ENCODE measurements at places on chromosomes 2 and 18. TPM values are rescaled to one million over a fixed set of nuclear protein-coding genes. Genes with fewer than 3 reads are reported as not detected.

The VWC2L gene
- not detected for total RNA-seq

The CYRIA gene
- total RNA-seq = 1.3 TPM

The FHL2 gene
- total RNA-seq = 245 TPM

The ANKRD23 gene
- 1.7 TPM for total RNA-seq

The UPP2 gene
- total RNA-seq = not detected

- DNase-seq = no peak
Measured at GRCh38 chr2:43412114-43412753, 183.6 kb downstream of the THADA start.

DNA sequence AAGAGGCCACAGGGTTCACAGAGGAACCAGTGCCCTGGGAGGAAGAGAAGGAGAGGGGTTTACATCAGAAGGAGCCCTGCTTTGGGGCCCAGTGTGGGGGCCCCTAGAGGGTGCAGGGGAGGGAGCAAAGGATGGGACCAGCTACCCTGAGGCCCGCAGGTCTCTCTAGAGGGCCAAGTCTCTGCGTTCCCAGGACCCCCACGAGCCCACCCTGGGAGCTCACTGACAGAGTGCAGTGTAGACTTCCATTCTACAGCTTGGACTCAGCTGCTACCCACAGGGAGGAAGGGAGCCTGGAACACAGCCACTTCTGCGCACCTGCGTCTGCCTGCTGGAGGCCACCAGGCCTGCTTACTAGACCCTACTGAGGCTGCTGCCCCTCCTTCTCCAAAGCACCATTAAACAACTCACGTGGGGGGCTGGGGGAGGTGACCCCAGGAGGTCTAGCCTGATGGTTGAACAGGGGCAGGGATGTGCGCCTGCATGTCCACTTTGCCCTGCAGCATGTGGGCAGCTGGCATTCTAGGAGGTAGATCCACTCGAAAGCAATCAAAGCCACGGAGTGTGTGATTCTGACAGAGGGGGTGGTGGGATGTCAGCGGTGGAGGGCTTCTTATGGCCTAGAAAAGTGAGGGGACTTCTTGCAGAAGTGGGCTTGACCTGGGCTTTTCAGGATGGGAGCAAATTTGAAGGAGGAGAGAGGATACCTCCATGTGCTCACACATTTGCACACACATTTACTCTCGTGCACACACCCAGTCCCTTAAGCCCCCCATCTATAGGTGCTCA lies 90.2 kb downstream of the ZFP36L2 start:
- no peak for DNase-seq

DNA sequence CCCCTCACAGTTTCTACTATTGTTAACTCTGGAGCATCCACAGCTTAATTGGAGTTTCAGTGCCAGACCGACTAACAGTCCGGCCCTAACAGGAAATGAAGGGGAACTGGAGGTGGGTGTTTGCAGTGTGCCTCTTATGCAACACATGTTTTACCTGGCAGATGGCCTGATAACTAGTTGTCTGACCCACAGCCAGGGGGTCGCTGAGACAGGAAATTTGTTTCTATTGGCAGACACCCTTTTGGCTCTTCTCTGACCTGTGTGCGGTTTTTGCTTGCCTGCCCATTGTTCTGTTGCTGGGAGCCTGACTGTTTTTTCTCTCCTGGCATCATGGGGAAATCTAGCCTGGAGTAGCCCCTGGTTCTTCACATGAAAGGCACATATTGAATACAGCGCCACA lies 1329.8 kb downstream of the DSC3 start:
- no peak for DNase-seq

DNA sequence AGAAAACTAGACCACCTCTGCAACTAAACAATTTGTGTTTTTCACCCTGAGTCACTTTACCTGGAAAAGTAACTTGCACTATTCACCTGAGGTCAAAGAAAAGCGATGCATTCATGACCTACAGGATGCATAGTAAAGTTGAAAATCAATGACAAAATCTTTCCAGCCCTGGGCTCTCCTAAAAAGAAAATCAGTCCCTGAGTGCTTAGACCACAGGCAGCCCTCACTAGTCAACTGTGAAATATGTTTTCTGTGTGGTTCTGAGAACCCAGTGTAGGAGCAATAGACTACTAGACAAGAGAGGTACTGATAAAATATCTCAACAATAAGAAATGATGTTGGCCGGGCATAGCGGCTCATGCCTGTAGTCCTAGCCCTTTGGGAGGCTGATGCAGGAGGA lies 133.1 kb downstream of the TXNL1 start:
- no peak for DNase-seq

DNA sequence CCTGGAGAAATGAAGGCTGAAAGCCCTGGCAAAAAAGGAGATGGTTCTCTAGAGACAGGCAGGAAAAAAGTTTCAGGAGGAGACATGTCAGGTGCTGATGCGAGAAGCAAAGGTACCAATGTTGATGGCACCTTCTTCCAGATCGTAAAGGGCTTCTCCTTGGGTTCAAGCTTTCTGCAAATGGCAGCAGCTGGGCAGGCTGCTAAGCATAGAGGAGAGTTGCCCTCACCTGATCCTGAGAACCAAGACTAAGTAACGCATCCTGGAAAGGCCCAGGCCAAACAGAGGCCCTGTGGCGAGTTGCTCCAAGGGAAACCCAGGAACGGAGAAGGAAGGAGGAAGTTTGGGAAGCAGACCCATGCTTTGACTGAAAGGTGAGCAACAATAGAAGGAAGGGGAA lies 23.6 kb upstream of the AFTPH start:
- DNase-seq = no peak

DNA sequence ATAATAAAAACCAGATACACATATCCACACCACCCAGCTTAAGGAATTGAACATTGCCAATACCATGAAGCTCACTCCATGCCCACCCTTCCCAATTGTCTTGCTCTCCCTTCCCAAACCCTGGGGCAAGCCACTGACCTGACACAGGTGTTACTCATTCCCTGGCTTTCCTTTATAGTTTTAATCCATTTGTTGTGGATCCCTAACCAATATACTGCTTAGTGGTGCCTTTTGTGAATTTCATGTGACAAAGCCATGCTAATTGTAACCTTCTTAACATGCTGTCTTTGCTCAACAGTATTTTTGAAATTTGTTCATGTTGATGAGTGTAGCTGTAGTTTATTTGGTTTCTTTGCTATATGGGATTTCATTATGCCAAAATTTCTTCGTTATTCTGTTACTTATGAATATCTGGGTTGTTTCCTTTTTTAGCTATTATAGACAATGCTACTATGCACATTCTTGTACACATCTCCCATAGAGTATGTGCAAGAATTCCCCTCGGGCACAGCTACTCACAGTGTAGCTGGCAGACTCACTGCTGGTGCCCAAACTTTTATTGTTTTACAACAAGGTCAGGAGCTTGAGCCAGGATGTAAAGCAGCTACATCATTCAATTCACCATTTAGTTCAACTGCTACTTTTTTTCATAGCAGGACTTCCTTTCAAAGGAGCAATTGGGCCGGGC lies 90.8 kb upstream of the ATL2 start:
- no peak for DNase-seq

DNA sequence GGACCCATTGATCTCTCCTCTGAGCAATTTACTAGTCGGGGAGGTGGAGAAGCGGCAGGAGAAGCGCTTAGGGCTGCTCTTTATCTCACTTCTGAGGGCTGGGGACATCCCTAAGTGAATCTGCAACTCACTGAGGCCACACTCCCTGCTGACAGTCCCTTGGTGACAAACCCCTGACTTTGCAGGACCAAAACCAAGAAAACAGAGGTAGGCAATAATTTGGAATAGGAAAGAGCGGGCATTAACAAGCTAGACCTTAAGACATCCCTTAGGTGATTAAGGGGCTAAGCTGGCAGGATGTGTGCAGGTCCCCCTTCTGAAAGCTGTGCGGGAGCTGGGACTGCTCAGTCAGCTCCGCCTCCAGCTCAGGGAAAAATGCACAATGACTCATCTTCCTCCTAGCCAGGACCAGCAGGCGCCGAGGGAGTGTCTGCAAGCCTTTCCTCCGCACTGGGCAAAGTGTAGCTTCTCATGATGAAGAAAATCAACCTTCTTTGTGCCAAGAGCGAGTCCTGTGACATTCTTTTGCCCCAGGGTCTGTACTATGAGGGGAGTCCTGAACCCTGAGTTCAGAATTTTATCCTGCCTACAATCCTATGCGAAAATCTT lies 63.3 kb downstream of the BOD1L2 start:
- peak; percentile 80 for DNase-seq

DNA sequence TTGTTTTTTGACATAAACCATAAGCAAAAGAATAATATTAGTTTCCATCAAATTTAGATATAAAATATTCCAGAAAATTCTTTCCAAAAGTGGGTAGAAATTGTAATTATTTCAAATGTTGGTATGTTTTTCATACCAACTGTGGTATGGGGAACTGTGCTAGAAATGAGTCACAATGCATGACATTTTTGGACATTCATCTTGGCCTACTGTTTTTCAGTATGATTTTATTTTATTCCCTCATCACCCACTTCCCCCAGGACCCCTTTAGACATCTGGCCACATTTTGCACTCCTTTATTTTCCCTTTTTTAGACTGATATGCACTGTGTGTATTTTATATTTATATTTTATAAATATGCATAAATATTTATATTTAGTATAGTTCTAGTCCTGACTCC lies 97.1 kb downstream of the DPP4 start:
- DNase-seq = no peak

GRCh38 chr2:181038796-181039195 lies 58.4 kb downstream of the UBE2E3 start:
- DNase-seq = no peak

Measured in MG63 (cell line).